ENCODE measurements at places on chromosomes 7 and 10. TPM values are rescaled to one million over a fixed set of nuclear protein-coding genes. Genes with fewer than 3 reads are reported as not detected.

- DNase-seq: peak; percentile 29
Measured at GRCh38 chr7:132575982-132576720, at the start of gene PLXNA4. Gene PLXNA4 (minus strand): TSS chr7:132576470. CDS start chr7:132508693, 67,777 bp downstream.

Gene GPNMB
- total RNA-seq: 38.2 TPM

DNA sequence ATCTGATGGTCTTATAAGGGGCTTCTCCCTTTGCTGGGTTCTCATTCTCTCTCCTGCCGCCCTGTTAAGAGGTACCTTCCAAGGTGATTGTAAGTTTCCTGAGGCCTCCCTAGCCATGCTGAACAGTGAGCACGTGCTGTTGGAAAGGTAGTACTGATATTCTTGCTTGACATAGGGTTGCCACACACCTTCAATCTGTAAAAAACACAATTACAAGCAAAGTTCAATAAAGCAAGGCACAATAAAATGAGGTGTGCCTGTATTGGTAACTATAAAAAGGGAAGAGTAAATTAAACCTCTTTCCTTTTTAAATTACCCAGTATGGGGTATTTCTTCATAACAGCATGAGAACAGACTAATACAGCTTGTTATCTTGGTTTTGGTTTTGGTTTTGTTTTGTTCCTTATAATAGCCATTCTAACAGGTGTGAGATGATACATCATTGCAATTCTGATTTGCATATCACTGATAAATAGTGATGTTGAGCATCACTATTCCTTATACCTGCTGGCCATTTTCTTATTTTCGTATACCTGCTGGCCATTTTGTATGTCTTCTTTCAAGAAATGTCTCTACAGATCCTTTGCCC is 164.9 kb upstream of the TRIM24 start:
- no peak for DNase-seq

- no peak for DNase-seq
Measured at GRCh38 chr10:6885284-6885683, 305.2 kb upstream of the PRKCQ start.

Gene ATG9B
- not detected for total RNA-seq

Gene CRTAC1
- total RNA-seq: 0.13 TPM

- peak; percentile 78 for DNase-seq
Measured at GRCh38 chr10:77710759-77711682, 73.4 kb upstream of the KCNMA1 start.

Gene NSUN6
- 4.1 TPM for total RNA-seq

DNA sequence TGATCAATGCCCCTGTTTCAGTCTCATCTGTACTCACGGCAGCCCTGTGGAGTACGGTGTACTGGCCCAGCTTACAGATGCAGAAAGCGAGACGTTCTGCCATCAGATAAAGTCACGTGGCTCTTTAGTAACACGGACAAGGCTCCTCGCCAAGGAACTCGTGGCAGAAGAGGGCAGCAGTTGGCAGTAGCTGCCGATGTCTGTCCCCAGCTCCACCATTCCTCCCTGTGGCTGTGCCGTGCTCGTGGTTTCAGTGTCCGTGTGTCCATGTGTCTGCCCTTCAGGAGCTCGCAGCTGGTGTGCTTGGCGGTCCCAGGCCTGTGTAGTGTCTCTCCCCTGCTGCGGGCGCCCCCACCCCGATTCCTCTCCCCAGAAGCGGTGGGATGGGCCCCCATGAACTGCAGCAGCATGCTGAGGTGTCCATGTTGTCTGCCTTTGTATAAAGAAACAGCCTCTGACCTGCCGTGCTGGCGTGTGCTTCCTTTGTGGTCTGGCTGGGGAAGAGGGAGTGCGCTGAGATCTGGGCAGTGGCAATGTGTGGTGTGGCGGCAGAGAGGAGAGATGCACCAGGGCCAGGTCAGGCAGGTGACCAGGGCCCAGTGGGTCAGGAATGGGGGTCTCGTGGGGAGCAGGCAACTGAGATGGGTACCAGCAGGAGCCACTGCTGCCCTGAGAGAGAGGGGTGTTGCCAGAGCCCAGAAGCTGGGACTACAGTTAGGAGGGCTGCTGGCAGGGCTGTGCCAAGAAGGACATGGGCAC is 9.8 kb downstream of the RHBDD2 start:
- DNase-seq: no peak
